ENCODE measurements at places on chromosomes 7 and 10. TPM values are rescaled to one million over a fixed set of nuclear protein-coding genes. Genes with fewer than 3 reads are reported as not detected.

DNA sequence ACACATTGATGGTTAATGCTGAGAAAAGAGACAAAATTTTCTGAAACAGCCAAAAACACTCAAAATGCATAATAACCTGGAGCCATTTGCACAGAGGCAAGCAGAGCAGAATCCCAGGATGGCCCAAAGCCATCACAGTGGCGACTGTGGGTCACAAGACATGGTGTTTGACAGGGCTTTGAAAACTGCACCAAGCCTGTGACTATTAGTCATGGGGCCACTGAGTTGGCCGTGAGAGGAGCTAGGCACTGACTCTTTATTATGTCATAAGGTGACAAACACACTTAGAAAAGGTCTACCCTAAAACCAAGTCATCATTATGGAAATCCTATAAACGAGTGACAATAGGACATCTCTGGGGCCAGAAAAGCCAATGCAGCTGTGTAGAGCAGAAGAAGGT lies 23.9 kb downstream of the DRGX start:
- DNase-seq: no peak

DNA sequence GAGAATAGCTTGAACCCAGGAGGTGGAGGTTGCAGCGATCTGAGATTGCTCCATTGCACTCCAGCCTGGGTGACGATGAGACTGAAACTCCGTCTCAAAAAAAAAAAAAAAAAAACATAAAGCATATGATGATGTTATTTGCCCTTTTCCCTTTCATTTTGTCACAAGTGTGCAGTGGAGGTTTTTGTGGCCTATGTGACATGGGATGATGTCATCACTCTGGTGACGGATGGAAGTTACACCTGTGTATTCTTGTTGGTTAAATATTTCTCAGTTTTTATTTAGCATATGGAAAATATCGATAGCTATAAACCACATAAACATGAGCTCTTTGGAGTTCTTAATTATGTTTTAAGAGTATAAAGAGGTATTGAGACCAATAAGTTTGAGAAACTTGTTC lies 71.8 kb upstream of the EMX2 start:
- DNase-seq: no peak

CHCHD3 gene
- polyA plus RNA-seq: 79.1 TPM

SPAM1 gene
- polyA plus RNA-seq: not detected

NPY4R2 gene
- 0.08 TPM for polyA plus RNA-seq

PAXIP1 gene
- polyA plus RNA-seq: 22.1 TPM

LRWD1 gene
- 24.2 TPM for polyA plus RNA-seq
